Stimulated activated CD4-positive, alpha-beta T cell treated with anti-CD3 and anti-CD28 coated beads, Interleukin-15, amount 100 ng/mL, for 1 hour (primary cell): ENCODE measurements at places on chromosomes 6 and 20.

DNA sequence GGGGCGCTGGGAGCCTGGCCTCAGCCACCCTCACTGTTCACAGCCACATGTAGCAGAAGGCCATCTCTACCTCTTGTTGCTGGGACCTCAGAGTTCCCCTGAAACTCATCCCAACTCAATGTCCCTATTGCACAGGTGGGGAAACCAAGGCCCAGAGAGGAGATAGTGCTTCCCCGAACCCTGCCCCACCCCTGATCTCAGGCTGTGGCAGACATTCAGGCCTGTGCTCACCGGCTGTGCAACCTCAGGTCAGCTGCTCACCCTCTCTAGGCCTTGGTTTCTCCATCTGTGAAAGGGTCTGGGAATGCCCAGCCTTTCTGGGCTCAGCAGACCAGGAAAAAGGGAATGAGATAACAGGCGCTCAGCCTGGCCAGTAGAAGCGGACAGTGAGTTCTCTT, 6.4 kb upstream of the SLC52A3 start:
- DNase-seq = no peak

GRCh38 chr20:49618289-49618688, 50.4 kb upstream of the PTGIS start:
- DNase-seq = no peak

DNA sequence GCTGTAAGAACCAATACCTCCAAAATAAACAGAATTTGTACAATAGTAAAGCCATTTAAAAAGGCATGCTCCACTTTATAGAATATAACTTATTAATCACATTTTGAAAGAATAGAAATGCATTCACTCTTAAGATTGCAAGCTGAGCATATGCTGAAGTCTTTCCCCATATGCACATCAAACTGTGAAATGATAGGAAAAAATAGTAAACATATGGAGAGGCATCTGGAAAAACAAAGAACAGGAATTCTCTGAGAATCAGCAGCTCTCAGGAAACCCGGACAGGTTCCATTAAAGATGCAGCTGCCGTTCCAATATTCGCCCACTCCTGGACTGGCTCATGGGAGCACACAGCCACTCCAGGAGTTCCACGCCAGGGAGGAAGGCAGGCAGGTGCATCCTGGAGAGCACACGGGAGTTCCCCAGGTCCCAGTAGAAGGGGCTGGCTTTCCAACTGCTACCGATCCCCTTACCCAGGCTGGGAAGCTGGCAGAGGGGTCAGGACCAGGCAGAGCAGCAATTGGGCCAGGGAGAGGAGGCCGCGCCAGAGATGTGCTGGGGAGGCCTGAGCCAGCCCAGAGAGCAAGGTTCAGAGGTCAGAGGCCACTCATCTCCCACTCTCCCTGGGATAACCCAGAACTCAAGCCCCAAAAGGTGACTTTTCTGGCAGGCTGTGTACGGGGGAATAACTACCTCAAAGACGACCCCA, 111.1 kb downstream of the DLL1 start:
- no peak for DNase-seq

- no peak for DNase-seq
Measured at GRCh38 chr6:30787954-30788353, 43.6 kb upstream of the IER3 start.

DNA sequence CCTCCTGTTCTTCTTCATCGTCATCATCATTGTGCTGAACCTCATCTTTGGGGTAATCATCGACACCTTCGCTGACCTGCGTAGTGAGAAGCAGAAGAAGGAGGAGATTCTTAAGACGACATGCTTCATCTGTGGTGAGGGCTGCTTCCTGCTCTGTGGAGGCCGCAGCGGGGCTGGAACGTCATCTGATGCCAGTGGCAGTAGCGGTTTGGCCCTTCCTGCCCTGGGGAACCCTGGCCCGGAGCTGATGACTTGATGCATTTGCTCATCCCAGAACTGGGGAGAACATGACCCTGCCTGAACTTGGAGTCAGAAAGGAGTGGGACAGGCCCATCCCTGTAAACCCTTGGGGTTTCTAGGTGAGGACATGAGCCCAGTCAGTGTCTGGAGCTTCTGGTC, 18.7 kb downstream of the UQCC2 start:
- DNase-seq = no peak

- no peak for DNase-seq
Measured at GRCh38 chr20:609371-609964, 641 bp downstream of the TCF15 start.

DNA sequence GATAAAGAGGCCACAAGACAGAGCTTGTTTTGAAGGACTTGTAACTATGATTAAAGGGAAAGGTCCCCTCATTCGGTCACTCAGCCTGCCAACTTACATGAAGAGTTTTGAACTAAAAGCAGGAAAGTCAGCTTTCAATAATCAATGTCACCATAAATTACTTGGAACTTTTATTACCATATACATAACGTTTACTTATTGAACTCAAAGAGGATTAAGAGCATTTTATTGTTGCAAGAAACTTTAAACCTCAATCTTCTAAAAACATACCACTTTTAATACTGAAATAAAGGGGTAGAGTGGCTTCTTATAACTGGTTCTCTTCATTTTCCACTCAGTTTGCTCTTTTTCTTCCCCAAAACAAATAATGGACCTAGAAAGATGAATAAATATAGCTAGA, 65.1 kb downstream of the CNKSR3 start:
- DNase-seq = no peak

GRCh38 chr6:40343877-40344565, 243.1 kb downstream of the LRFN2 start:
- no peak for DNase-seq

DNA sequence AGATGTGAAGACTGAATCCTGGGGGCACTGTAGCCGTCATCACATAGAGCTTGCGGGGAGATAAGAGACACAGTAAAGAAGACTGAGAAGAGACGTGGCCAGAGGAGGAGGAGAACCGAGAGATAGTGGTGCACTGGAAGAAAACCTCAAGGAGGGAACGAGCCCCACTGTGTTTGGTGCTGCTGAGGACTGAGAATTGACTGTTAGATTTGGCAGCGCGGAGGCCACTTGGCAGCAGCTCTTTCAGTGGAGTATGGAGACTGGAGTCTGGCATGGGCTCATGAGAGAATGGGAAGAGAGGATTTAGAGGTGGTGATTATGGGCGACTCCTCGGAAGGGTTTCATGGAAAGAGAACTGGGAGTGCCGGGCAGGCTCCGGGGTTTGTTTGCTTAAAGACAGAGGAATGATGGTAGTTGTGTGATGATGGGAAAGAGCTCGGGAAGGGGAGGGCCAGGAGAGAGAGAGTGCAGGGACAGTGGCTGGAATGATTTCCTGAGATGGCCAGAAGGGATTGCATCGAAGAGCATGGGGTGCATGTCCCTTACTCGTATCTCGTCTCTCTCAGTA, 18.0 kb downstream of the CDYL start:
- DNase-seq = no peak

- DNase-seq = no peak
Measured at GRCh38 chr6:65776332-65776731, 69.3 kb upstream of the EYS start.

- no peak for DNase-seq
Measured at GRCh38 chr6:165986311-165986913, 181.2 kb downstream of the TBXT start.

DNA sequence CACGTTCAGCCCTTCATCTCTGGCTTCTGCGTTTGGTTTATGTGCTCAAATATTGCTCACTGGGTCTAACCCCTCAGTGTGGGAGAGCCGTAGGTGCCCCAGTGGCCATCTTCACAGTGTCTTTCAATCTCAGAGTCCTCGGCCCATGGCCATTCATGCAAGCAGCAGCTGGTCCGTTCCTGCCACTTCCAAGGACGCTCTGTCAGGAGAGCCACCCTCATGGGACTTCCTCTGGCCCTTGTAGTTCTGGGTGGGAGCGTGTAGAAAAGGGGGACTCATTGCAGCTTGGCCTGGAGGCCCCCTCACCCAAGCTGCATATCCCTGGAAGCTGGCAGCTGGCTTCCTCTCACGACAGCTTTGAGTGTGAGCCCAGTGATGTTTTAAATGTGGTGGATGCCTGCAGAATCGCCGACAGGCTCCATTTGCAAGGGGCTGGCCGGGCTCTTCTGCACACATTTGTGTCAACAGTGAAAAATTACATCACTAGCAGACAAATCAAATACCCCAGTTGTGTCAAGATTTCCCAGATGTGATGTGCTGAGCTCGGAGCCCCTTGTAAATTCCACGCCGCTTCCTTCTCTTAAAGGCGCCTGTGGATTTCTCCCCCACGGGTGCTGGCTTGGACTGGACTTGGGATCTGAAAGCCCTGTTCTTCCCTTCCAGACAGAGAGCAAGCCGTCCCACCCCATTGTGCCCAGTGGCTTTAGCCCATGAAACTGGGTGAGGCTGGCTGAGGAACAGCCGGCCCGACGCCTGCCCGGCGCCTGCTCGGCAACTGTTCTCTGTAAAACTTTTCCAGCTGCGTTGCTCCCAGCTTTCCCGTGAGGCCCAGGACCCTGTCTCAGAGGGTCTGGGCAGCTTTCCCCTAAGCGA, 360.1 kb downstream of the TAF4 start:
- DNase-seq = no peak

DNA sequence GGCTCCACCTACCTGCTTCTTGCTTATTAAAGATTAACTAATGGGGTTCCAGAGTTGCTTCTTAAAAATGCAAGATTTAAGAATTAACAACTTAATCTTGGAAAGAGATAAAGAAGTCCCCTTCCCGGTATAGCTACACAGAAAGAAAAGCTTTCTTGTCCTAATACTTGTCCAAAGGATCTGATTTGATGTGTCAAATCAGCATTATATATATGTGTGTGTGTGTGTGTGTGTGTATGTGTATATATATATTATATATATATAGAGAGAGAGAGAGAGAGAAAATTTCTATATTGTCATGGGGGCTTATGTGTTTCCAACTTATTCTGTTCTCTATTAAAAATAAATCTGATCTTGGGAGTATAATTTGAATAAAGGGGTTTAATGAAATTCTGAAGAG, 4.6 kb upstream of the HMGN4 start:
- no peak for DNase-seq

GRCh38 chr6:42091718-42092023, 41.3 kb downstream of the TAF8 start:
- no peak for DNase-seq

GRCh38 chr6:1287103-1287591, 24.8 kb upstream of the FOXQ1 start:
- no peak for DNase-seq

- no peak for DNase-seq
Measured at GRCh38 chr6:156508923-156509322, 268.3 kb upstream of the ARID1B start.

DNA sequence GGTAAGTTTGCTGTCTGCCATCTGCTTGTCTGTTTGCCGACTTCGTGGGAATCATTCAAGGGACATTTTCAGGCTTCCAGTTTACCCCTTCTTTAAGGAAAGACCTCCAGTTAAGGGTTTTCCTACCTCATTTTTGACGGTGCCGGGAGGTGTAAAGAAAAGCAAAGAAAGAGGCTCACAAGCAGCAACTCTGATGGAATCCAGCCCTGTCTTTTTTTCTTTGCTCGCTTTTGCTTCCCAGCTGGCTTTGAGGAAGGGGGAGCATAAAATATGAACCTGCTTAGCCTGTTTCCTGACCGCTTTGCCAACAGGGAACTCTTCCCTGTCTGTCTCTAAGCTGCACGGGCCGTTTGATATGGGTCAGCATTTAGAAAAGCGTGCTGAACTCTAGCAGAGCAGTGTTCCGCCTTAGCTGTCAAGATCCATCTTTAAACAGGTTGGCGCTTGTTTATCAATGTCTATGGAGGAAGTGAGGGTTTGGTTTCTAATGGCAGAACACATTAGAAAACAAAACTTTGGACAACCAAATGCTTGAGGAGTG, 13.8 kb downstream of the SYTL3 start:
- no peak for DNase-seq

GRCh38 chr6:136843210-136843609, 20.8 kb downstream of the PEX7 start:
- no peak for DNase-seq

DNA sequence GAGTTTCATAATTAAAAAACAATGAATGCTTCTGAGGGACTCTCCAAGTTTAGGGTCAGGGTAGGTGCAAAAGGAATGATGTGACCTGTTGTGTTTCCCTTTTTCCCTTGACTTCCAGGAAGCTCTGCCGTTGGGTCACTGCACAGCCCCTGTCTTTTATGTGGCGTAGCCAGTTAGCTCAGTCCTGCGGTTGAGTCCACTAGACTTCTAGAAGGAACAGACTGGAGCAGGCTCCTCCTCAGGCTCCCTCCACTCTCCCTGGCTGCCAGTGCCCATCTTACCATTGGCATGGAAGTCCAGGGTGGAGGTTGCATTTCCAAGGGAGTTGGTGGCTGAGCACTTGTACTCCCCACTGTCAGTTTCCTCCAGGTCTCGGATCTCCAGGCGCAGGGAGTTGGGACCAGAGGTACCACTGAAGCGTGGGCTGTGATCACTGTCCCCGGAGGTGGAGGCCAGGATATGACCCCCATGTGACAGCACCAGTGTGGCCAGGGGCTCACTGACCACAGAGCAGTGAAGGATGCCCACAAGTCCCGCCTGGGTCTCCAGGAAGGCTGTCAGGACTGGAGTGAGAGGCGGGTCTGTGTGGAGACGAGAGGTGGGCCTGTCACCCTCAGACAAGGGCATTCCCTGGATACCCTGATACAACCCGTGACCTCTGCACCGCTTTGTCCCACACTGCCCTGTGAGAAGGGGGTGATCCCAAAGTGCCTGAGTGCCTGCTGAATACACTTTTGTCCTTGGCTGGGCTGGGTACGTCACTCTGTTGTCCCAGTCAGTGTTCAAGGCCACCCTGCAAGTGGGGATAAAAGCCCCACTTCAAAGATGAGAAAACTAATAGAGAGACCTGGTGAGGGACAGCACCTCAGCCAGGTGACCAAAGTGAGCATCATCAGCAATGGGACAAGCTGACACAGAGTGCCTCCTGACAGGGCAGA, 11.1 kb downstream of the SIGLEC1 start:
- no peak for DNase-seq
